ENCODE measurements at places on chromosomes 16 and 17.

- DNase-seq: no peak
Measured at GRCh38 chr16:75416904-75417565, 16.3 kb downstream of the CFDP1 start.

GRCh38 chr16:12392585-12393091 lies 411.0 kb downstream of the CPPED1 start:
- DNase-seq: no peak

DNA sequence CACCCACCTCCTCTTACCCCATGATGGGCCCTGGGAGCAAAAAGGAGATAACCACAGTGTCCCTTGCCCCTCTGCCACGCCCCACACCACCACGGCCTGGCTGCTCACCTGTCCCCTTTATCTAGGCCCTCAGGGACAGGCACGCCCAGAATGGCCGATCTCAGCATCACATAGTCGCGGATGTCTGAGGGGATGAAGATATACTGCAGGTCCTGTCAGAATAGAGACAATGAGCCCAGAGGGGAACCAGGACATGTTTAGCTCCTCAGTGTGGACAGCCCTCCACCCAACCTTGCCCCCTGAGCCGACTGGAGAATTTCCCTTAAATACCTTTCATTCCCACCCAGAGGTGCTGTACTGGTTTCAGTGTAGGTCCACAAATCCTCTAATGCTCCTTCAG lies 15.2 kb downstream of the ST6GALNAC2 start:
- DNase-seq: no peak

GRCh38 chr16:13883881-13884280 lies 36.1 kb upstream of the ERCC4 start:
- no peak for DNase-seq

DNA sequence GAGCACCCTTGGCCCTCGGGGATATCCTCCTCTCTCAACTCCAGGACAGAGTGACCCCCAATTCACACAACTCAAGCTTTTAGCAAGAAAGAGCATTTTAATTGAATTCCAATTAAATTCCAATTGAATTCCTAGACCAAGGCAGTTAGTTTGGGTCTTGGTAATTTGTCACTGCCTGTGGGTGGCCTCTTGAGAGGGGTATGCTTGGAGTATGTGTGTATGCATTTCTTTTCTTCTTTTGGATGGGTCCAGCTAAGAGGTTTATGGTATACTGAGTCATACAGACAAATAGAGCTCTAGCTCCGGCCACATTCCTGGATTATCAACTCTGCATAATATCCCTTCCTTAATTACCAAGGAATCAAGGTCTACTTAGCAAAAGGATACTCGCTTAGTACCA lies 136.7 kb downstream of the PCTP start:
- DNase-seq: no peak

GRCh38 chr16:19808061-19808641 lies 76.5 kb downstream of the GPRC5B start:
- DNase-seq: no peak

DNA sequence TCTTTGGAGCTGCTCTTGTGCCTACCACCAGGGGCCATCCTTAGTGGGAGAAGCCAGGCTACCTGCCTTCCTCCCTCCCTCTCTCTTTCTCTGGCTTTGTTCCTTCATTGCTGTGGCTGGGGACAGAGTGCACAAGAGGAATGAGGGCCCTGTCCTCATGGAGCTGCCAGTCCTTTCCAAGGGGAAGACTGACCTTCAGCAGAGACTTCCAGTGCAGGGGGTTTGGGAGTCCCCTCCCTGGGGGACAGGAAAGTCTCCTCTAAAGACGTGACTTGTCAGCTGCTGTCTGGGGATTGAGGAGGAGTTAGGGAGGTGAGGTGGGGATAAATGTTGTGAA lies 108.1 kb downstream of the CMIP start:
- no peak for DNase-seq

DNA sequence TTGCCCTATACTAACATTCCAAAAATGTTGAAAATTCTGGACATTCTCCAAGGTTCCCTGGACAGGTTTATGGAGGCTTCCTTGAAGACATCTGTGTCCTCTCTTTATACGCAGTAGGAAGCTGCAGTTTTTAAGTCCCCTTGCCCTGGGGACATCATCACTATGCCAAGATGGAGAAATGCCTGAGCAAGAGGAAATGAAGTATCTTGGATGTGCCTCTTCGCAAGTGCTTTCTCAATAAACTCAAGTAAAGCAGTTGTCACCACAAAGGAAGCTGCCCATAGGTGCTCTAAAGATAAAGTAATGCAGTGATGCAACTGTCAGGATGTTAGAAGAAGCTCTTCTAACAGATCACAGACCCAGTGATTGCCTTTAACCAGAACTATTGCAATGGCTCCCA lies 71.0 kb downstream of the CDYL2 start:
- no peak for DNase-seq

- peak; percentile 63 for DNase-seq
Measured at GRCh38 chr17:78324391-78325075, 35.3 kb downstream of the SOCS3 start.

DNA sequence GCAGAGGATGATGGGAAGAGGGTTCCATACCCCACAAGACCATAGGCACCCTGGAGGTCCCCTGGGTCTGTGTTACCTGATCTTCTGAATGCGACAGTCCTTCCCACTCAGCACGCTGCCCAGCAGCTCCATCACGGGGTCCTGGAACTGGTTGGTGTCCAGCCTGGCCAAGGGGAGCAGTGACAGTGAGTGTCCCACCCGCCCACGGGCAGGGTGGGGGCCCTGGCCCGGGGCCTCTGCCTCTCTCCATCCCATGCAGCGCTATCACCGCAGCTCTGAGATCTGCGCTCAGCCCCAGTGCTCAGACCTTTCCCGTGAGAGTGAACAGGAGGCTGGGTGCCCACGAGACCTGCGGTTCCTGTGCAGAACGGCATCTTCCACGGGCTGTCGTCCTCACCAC lies 15.6 kb downstream of the NLRC3 start:
- no peak for DNase-seq

- no peak for DNase-seq
Measured at GRCh38 chr17:82893779-82894178, 54.0 kb upstream of the ZNF750 start.

DNA sequence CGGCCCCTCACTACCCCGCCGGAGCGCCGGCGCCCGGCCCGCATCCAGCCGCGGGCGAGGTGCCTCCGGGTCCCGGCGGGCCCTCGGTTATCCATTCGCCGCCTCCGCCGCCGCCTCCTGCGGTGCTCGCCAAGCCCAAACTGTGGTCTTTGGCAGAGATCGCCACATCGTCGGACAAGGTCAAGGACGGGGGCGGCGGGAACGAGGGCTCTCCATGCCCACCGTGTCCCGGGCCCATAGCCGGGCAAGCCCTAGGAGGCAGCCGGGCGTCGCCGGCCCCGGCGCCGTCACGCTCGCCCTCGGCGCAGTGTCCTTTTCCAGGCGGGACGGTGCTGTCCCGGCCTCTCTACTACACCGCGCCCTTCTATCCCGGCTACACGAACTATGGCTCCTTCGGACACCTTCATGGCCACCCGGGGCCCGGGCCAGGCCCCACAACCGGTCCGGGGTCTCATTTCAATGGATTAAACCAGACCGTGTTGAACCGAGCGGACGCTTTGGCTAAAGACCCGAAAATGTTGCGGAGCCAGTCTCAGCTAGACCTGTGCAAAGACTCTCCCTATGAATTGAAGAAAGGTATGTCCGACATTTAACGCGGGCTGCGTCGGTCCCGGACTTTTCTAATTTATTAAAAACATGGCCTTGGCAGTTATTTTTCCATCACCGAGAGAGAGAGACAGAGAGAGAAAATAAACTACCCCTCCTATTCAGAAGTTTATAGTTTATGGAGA lies 2.8 kb downstream of the IRX5 start:
- DNase-seq: no peak

DNA sequence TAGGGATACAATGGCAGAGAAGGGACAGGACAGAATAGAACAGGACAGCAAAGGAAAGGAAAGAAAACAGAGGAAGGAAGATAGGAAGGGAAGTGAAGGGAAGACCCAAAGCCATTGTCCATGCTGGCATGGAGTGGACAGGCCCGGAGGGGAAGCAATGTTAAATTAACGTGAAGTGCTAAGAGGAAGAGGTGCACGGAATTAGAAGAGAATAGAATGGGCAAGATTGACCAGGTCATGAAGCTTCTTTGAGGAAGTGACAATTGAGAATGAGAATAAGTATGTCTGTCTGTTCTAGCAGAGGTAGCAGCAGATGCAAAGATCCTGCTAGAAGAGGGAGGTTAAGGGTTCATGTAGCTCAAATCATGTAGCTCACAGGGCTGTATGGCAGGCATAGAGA lies 117.2 kb downstream of the MAF start:
- no peak for DNase-seq

GRCh38 chr17:39071573-39071972 lies 79.9 kb downstream of the PLXDC1 start:
- DNase-seq: no peak

DNA sequence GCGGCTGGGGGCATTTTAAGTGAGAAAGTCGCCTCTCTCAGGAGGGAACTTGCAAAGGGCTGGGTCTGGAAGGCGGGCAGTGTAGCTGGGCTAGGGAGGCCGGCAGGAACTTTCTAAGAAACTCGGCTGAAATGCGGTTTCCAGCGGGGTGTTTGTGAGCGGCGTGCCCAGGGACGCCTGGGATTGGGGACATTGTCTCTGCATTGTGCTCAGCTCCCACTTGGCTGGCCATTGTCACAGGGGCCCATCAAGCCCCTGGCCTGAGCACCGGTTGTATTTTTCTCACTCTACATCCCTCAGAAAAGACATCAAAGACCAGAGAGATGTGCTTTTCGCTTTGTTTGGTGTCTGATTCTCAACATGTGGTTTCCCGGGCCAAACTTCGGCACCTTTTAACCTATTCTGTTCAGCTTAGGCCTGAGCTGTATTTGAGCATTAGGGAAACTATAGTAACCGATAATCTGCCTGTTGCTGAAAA lies 291.1 kb upstream of the IRX3 start:
- DNase-seq: no peak

DNA sequence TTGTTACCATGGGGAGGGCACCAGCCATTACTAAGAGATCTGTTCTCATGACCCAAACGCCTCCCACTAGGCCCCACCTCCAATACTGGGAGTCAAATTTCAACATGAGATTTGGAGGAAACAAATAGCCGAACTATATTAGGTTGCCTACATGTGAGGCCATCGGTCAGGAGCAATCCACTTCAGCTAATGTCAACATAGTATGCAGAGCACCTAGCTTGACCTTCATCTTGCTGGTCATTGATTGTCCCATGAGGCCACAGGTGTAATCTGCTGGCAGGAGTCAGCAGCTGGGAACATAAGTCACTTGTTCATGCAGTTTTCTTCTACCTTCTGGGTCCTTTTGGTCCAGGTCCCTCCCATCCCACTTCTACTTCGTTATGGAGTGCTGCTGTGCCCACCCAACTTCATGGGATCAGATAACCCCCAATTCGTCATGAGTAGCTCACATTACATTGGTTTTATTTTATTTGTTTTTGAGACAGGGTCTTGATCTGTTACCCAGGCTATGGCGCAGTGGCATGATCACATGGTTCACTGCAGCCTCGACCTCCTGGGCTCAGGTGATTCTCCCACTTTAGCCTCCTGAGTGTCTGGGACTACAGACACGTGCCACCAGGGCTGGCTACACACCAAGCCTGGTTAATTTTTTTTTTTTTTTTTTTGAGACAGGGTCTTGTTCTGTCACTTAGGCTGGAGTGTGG lies 5.9 kb upstream of the KPNA2 start:
- no peak for DNase-seq

GRCh38 chr16:66020642-66021041 lies 345.8 kb upstream of the CDH5 start:
- DNase-seq: no peak

- DNase-seq: no peak
Measured at GRCh38 chr17:39205112-39205526, 5.0 kb downstream of the RPL19 start.

- DNase-seq: no peak
Measured at GRCh38 chr17:12691173-12691572, 25.5 kb downstream of the MYOCD start.

GRCh38 chr17:31758646-31759045 lies 100.4 kb downstream of the COPRS start:
- no peak for DNase-seq

- no peak for DNase-seq
Measured at GRCh38 chr17:19024101-19025078, 19.8 kb upstream of the FAM83G start.

GRCh38 chr16:11586378-11586855 lies 302 bp downstream of the LITAF start:
- no peak for DNase-seq

DNA sequence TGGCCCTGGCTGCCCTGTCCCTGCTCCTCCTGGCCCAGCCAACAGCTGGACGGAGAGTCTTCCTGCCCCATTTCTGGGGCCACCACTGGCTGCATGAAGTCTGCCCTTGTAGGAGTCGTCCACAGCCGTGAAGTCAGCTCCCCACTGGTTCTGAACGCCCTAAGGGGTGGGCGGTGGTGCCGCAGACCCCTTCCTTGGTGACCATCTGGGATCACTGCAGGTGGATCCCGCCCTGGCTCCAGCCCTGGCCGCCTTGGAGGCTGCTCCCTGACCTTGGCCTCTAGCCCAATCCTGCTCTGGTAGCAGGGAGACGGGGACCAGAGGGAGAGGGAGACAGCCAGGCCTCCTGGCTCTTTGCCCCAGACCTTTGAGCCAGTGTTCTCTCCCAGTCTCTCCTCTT lies 35.4 kb downstream of the MGAT5B start:
- DNase-seq: no peak

GRCh38 chr16:55016515-55016914 lies 85.8 kb downstream of the IRX5 start:
- DNase-seq: no peak

GRCh38 chr16:10202649-10203048 lies 20.4 kb upstream of the GRIN2A start:
- no peak for DNase-seq

- DNase-seq: no peak
Measured at GRCh38 chr17:78805301-78805700, 23.2 kb upstream of the CYTH1 start.

GRCh38 chr17:6069539-6070429 lies at the start of gene WSCD1:
Gene WSCD1, plus strand, starts transcription at chr17:6070379. Its CDS starts 10,280 bp downstream, at chr17:6080659.
- DNase-seq: peak; percentile 86

- no peak for DNase-seq
Measured at GRCh38 chr17:70597774-70598173, 428.4 kb downstream of the KCNJ2 start.

DNA sequence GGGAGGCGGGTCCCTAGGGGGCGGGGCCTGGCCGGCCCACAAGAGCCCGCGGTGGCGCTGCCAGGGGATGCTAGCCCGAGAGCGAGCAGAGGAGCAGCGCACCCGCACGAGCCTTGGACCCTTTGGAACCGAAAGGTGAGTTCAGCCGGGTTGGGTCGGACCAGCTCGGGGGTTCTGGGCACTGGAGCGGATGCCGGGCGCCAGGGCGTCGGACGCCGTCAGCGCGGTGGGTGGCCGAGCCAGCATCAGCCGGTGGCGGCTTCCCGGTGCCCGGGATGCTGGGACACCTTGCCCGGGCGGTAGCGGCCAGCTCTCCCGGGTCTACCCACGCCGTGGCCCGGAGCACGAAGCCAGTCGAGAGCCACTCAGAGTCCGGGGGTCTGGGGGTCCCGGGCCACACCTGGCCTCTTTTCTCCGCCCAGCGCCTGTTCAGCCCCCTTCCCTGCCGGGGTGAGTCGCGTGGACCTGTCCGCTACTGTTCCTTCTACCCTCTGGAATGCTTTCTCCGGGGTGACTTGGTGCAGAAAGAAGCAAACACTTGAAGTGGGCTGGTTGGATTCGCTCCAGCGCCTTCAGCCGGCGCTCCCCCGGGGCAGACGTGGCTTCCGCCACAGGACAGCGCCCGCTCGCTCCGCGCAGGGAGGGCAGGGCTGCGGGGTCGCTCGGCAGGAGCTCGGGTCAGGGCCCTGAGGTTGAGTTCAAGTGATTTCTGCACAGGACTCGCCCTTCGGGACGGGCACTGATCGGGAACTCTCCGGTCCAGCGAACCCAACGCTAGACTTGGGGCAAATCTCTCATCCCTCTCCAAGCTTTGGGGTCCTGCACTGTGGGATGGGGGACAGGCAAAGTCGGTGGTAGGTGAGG lies at the start of gene SCNN1G:
Gene SCNN1G (plus strand): TSS at position 67 of the 864 bp plus-strand sequence. CDS start 3,527 bp downstream, outside the sequence.
- peak; percentile 21 for DNase-seq

Measured in cerebellum (tissue), 4 donors.